ENCODE measurements at places on chromosomes 6 and 20.

DNA sequence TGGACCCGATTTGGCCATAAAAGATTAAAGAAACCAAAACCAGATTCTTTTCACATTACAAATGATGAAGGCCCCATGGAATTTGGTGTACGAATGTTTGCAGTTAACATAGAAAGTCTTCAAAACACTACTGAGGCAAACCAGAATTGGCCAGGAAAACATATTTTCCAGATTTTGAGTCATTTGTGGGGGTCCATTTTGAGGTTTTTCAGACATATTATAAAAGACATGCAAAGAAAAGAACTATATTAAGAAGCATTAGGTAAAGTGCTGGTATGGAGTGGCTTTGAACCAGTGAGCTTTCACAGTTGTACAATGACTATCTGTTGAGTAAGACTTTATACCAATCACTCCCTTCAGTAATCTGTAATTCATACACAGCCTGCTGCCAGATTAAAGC is 168.9 kb upstream of the COL21A1 start:
- no peak for DNase-seq

DNA sequence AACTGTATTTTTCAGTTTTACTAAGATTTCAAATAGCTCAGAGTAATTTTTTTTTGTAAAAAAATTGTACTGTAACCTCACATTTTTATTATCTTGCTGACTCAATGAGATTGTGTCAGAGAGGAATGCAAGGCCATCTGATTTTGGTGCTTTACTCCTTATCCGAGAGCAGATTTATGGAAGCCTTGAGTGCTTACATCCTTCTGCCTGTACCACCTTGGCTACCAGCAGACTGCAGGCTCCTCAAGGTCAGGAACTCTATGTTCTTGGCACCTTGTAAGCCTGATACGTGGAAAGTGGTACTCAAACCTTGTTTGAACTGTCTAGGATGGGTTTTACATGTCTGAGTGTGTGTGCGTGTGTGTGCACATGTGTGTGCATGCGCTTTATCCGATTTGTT is 80.1 kb upstream of the MLIP start:
- no peak for DNase-seq

GRCh38 chr6:149895833-149896271 is 2.1 kb downstream of the RAET1E start:
- DNase-seq = peak; percentile 46

GRCh38 chr6:53761036-53761435 is 33.8 kb upstream of the LRRC1 start:
- DNase-seq = no peak

GRCh38 chr20:21901470-21902275 is 196.2 kb downstream of the PAX1 start:
- DNase-seq = no peak

- no peak for DNase-seq
Measured at GRCh38 chr6:44004625-44005506, 122.4 kb downstream of the MRPL14 start.

- DNase-seq = no peak
Measured at GRCh38 chr6:145670311-145670710, 65.0 kb downstream of the EPM2A start.

DNA sequence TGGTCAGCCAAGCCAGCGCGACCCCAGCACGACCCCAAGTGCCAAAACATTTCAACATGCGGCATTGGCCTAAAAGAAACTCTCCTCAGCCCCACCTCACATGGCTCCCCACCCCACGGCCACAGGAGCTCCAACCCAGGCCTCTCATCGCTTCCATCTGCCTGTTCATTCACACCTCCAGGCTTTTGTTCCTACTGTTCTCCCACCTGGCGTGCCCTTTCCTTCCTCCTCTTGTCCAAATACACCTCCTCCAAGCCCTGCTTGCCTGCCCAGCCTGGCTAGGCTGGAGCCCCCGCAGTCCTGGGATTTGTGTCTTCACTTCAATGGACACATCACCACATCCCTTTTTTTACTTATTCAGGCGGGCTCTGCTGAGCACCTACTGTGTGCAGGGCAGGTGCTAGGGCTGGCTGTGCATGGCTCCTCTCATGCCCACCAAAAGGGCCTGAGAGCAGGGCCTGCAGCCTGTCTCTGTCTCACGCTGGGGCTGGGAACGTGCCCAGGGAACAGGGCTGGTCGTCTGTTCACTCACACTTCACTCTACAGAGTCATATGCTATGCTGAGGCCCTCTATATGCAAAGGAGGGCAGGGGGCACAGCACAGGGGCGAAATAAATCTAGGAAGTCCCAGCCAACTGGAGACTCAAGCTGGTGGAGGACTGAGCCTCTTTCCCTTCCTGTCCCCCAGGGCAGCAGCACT is 61.1 kb downstream of the GRM4 start:
- DNase-seq = no peak

DNA sequence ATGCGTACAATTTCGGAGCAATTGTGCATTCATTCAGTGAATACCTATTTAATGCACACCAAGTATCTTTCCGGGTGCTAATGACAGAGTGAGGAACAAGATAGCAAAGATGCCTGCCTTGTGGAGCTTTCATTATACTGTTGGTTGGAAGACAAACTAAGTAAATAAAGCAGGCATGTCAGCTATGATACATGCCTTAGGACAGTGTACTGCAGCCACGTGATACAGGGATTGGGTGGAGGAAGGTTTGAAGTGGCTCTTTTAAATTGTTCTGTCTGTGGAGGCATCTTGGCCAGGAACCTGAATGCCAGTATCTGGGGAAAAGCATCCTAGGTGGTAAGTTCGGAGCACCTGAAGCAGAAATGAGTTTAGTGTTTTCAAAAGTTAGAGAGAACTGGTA is 3.0 kb upstream of the OTOR start:
- DNase-seq = no peak

GRCh38 chr20:46023148-46023484 is 5.9 kb upstream of the SLC12A5 start:
- DNase-seq = no peak

- no peak for DNase-seq
Measured at GRCh38 chr6:132465530-132466485, 47.1 kb downstream of the STX7 start.

GRCh38 chr20:38543014-38543906 is 37.7 kb upstream of the ADIG start:
- no peak for DNase-seq

DNA sequence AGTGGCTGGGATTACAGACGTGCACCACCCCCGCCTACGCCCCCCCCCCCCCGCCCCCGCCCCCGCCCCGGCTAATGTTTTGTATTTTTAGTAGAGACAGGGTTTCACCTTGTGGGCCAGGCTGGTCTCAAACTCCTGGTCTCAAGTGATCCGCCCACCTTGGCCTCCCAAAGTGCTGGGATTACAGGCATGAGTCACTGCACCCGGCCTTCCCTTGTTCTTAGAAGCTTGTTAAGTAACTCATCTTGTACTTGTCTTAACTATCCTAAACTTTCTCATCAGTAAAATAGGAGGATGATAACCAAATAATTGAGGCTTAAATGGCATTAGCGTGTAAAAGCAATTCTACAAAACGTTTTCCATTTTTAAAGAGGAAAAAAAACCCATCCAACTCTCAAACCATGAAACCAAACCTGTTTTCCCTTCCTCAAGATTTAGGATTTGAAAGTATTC is 4.2 kb downstream of the CDYL start:
- DNase-seq = peak; percentile 5

GRCh38 chr6:142694054-142694453 is 250.9 kb downstream of the HIVEP2 start:
- no peak for DNase-seq

DNA sequence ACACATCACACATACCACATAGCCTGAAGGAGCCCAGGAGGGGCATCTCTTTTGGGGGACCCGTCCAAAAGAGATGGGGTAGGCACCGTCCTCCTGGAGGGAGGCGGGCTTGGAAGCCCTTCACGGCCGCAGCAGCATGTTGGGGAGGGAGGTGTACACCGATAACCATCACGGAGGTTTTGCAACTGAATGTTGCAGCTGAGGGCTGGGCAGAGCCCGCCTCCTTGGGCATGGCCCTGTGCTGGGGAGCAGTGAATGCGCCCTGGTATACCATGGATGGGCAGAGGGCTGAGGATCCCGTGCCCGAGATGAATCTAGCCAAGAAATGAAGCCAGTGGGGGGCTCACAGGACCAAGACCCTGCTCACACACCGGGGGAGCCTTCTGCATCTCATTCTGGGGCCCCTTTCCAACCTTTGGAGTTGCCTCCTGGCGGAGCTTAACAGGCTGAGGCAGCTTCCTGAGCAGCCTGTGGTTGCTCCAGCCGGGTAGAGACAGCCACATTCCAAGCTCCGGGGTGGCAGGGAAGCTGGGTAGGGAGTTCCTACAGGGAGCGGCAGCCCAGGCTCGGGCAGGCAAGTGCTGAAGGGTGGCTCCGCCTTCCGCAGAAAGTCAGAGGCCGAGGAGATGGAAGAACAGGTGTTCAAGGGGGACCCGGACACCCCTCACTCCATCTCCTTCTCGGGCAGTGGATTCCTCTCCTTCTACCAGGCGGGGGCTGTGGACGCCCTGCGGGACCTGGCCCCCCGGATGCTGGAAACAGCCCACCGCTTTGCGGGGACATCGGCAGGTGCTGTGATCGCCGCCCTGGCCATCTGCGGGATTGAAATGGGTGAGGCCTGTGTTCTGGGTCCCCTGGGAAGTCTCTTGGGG is at the start of gene PNPLA1:
Gene PNPLA1, plus strand, starts transcription at position 227 of the 872 bp plus-strand sequence. Its CDS starts 400 bp downstream, at position 627.
- DNase-seq = no peak

- DNase-seq = no peak
Measured at GRCh38 chr6:98787961-98788360, 46.4 kb upstream of the POU3F2 start.

- no peak for DNase-seq
Measured at GRCh38 chr6:70380252-70380651, 33.1 kb upstream of the FAM135A start.

GRCh38 chr6:7159790-7160525 is 52.2 kb downstream of the RREB1 start:
- no peak for DNase-seq

DNA sequence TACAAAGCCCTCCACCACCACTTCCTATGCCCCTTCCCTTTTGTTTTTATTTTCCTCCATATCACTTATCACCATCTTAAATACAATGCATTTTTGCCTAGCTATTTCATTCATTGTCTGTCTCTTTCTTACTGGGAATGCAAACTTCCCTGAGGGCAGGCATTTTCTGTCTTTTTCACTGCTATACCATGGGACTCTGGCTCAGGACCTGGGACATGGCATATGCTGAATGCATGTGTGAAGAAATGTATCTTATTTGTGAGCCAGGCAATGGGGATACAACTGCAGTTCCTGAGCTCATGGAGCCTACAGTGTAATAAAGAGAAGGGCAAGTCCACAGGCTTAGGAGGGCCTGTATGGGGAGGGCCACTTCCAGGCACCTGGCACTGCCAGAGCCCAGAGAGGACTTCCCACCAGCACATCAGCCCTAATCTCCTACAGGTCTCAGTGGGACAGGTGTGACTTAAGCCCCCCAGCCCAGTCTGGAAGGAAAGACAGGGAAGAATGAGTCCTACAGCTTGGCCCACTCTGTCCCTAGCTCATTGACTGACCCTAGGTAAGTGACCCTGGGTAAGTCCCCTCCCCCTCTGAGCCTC is 43.2 kb downstream of the TFEB start:
- no peak for DNase-seq

GRCh38 chr20:13611611-13612125 is 27.1 kb downstream of the TASP1 start:
- no peak for DNase-seq

- DNase-seq = no peak
Measured at GRCh38 chr6:129662406-129662766, 47.6 kb downstream of the ARHGAP18 start.

DNA sequence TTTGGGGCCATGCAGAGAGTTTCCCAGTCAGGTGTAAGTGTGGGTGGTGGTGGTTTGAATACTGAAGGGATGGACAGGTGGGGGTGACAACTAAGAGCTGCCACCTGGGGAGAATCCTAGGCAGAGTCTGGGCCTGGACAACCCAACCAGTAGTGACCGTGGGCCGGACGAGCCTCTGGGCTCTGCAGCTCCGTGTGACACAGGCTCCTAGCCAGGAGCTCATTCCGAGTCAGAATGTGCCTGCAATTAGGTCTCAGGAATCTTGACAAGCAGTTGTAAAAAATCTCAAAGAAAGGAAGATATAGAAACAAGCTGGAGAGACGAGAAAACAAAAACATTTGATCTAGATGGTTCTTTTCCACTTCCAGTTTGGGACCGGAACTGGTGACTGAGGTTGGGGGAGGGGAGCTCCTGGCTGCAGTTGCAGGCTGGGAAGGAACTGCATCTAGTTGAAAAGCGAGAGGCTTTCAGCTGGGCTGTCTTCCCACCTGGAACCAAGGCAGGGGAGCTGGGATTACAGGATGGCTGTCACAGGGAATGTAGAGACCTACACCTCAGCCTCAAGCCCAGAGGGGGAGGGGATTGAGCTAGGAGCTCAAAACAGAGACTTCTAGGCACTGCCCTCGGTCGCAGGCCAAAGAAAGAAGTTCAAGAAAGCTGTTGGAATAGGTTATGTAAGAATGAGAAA is 156.9 kb downstream of the PAX1 start:
- DNase-seq = no peak

- no peak for DNase-seq
Measured at GRCh38 chr6:48641544-48641943, 530.5 kb upstream of the PTCHD4 start.

DNA sequence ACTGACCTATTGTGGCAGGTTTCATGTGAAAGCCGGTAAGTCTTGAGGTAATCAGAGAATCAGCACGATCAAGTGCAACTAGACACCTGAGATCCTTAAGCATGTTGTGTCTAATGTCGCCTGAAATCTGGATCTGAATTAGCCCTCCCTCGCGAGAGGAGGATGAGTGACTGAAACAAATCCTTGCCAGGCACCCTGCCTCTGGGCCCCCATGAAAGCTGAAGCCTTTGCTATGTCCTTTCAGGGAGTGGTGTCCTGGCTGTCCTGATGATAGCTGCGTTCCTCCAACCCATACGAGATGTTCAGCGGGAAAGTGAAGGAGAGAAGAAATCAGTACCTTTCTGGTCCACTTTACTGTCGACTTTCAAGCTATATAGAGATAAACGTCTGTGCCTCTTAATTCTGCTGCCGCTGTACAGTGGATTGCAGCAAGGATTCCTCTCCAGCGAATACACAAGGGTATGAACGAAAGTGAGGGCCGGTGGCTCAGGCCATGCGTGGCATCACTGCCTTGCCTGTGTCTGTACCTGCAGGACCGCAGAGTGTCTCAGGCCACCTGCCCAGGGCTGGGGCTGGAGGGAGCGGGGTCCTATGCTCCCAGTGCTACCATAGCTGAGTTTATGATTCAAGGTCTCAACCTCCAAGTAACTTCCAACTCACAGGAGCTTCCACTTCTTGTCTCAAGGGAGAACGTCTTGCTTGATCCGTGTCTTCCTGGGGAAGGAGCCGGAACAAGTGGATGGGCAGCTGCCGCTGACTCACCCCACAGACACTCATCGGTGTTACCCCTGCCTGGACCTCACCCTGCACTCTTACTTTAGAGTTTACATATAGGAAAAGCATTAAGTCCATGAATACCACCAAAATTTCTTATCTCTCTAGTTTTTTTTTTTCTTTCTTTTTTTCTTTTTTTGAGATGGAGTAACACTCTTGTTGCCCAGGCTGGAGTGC is 12.8 kb downstream of the UNC93A start:
- DNase-seq = no peak

DNA sequence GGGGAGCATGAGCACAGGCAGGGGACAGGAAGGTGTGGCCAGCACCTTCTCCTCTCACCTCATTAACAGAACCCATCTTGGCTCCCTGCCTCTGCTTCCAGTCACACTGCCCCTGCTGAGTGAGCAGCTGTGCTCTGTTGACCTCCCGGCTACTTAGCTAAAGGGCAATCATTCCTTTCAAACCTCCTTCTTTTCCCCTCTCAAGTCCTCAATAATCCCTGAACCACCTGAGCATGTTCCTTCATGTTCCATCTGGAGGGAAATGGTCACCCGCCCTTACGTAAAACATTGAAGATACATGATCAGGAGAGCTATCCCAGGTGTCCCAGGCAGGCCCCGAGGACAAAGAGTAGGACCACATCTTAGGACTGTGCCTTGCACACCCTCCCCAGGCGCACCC is 21.7 kb upstream of the MRPS10 start:
- DNase-seq = no peak
